ENCODE measurements at places on chromosomes 4 and X. TPM values are rescaled to one million over a fixed set of nuclear protein-coding genes. Genes with fewer than 3 reads are reported as not detected.

- DNase-seq, result peak; percentile 46
Measured at GRCh38 chrX:38664285-38664684, 102.9 kb downstream of the TSPAN7 start.

The KDR gene
- total RNA-seq, result 0.36 TPM

DNA sequence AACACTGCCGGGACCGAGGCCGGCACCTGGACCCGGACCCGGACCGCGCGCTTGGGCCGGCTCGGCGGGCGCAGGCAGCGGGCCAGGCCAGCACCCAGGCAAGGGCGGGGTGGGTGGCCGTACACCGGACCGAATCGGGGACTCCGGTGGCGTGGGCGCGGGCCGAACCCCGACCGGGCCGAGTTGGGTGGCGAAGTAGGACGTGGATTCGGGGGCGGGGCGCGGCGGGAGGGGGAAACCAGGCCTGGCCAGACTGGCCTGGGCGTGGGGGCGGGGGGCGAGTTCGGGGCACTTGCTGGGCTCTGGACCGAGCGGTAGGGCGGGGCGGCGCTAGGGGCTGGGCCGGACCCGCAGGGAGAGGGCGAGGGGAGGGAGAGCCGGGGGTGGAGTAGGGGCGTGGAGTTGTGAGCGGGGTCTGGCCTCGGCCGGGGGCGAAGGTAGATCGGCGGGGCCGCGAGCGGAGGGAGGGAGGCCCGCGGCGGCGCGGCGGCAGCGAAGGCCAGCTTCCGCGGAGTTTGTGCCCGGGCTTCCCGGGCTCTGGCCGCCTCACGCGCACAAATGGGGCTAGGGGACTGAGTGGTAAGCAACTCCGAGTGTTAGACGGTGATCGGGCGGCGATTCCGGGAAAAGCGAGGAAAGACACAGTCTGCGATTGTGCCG, 1.8 kb upstream of the BCORL1 start:
- peak; percentile 14 for DNase-seq

The SLIT2 gene
- 3.1 TPM for total RNA-seq

The GABRQ gene
- total RNA-seq, result not detected

The BMP3 gene
- total RNA-seq, result 0.05 TPM

DNA sequence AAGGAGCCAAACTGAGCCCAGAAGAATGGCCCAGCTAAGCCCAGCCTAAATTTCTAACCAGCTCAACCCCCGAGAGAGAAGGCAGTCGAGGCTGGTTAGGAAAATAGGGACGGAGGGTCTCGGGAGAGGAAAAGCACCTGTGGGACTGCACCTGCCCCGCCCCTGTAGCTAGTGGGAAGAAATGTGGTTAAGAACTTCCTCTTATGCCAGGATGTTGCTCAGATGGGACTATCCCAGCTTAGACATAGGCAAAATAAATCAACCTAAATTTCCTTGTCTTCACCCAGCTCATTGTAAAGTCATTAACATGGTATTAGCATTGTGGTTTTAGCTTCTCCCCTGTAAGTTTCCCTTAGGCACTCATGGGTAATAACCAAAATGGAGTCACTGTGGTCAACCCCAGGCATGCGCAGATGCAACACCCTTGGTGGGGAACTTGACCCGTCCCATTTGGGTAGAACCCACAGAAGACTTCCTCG, 86.8 kb downstream of the ZNF718 start:
- DNase-seq, result no peak

GRCh38 chr4:151702256-151702655, 58.6 kb downstream of the GATB start:
- DNase-seq, result no peak

- DNase-seq, result no peak
Measured at GRCh38 chr4:146269228-146269653, 54.9 kb downstream of the REELD1 start.

DNA sequence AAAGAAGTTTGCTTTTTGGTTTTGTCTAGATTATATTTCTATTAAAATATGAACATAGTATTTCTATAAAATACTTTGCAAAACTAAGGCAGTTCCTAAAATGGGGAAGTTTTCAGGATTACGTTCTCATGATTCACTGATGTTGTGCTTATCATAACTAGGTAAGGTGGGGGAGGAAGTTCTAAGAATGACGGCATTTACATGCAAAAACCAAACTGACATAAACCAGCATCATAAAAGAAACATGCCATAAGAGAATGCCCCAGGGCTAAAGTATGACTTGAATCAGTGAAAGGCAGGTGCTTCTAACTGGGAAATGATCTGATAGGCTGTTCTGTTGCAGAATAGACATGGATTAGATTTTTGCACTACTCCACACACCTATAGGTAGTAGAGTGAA, 204.7 kb upstream of the JADE1 start:
- no peak for DNase-seq

The DHX15 gene
- total RNA-seq, result 100 TPM

- DNase-seq, result no peak
Measured at GRCh38 chrX:24125028-24125612, 24.4 kb upstream of the ZFX start.

The IL21 gene
- total RNA-seq, result not detected

DNA sequence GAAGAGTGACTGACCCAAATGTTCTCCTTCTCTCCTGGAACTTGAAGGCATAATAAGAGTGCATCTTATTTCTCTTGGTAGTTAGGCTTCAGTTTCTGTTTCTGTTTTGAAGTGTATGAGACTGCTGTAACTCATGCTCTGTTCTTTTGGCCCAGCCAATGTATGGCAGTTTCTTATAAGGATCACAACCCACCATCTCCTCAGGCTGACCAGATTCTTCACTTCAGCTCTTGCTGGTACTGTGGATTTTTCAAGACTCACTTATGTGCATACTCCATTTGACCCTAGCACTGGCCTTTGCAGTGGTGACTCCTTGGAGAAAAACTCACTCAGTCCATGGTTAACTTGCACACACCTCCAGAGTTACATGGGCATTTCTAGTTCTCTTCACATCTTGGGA, 9.6 kb upstream of the YTHDC1 start:
- no peak for DNase-seq

The LIMCH1 gene
- total RNA-seq, result 83.0 TPM

GRCh38 chr4:63459329-63459728, 949.9 kb downstream of the TECRL start:
- no peak for DNase-seq

DNA sequence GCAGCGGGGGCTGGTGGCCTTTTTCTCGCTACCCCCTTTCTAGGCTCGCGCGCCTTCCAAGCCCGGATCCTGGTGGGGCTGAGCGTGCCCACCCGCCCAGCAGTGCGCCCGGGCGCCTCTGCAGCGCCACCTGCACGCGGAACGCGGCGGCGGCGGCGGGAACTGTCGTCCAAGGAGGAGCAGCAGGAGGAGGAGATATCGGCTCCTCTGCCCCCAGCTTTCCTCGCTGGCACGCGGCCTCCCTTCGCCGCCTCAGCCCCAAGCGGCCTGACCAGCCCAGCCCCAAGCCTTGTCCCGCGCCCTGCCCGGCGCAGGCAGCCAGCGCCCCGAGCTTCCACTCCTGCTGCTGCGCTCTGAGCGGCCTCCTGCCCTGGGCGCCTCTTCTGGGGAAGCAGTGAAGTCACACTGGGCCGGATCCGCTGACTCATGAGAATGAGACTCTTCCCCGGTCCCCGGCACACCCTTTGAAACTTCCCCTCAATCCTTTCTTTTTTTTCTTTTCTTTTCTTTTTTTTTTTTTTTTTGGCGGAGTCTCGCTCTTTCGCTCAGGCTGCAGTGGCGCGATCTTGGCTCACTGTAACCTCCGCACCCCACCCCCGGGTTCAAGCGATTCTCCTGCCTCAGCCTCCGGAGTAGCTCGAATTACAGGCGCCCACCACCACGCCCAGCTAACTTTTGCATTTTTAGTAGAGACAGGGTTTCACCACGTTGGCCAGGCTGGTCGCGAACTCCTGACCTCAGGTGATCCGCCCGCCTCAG, 10.6 kb upstream of the ELF4 start:
- DNase-seq, result peak; percentile 73

GRCh38 chr4:99815597-99816011, 1.0 kb upstream of the DAPP1 start:
- no peak for DNase-seq

DNA sequence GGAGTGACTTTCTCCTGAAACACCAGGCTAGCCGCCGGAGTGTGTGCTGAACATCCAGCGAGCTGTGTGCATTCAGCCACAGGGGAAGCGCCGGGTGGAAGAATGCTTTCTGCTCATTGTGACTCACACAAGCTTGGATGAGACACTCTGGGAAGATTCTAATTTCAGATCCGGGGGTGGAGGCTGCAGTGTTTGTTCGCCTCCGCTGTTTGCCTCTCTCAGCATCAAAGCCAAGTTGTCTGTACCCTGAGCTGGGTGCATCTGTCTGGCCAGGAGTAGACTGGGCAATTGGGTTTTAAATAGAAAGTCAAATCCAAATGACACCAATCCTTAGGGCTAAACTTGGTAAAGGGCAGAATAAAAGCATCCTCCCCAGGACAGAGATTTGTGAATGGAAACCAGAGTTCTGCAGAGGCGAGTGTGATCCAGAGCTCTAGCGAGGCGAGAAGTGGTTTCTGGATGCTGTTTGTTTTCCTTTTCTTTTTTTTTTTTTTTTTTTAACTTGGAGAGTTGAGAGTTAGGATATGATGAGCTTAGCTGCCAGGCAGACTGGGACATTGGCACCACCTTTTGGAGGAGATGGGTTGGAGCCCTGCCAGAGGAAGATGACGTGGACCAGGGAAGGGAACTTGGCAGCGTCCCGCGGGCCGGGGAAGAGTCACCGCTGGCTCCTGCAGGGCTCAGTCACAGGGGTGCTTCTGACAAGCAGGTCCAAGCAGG, 196.0 kb upstream of the PSAPL1 start:
- peak; percentile 86 for DNase-seq

The SLITRK4 gene
- 2.8 TPM for total RNA-seq

DNA sequence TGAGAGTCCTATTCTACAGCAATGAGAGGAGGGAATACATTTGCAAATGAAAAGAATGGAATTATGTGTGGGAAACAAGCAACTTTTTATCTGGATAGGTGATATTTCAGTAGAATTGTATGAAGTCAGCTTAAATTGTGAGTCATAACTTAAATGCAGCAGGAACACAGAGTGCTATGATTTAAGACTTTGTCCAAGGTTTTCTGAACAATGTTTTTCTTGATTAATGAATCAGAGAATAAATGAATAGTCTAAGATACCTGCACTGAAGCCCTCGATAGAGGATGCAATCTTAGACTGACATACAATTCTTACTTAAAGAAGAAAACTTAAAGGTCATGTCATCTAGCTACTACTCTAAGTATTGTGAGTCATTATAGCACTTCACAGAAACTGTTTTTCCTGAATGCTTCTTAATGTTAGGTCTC, 8.0 kb downstream of the ARHGEF38 start:
- no peak for DNase-seq

GRCh38 chr4:44448521-44449461, at the start of gene KCTD8:
Gene KCTD8, minus strand, starts transcription at chr4:44448809.
- peak; percentile 43 for DNase-seq

GRCh38 chr4:131584587-131584986, 1564.5 kb upstream of the PCDH10 start:
- no peak for DNase-seq

- DNase-seq, result no peak
Measured at GRCh38 chr4:53593765-53594164, 2.5 kb upstream of the LNX1 start.

The SLC9A6 gene
- 20.1 TPM for total RNA-seq

The GATA1 gene
- total RNA-seq, result not detected
